ENCODE measurements at places on chromosomes 7 and 10. TPM values are rescaled to one million over a fixed set of nuclear protein-coding genes. Genes with fewer than 3 reads are reported as not detected.

Gene INMT
- total RNA-seq, result 0.19 TPM

Gene KCNIP2
- 2.9 TPM for total RNA-seq

Gene ASIC3
- total RNA-seq, result 0.54 TPM

Gene CPA1
- not detected for total RNA-seq

Gene CPEB3
- total RNA-seq, result 1.9 TPM

Gene GRM8
- total RNA-seq, result 6.6 TPM

Gene PTF1A
- total RNA-seq, result not detected

Gene STARD3NL
- total RNA-seq, result 54.3 TPM

Gene RASA4B
- 1.5 TPM for total RNA-seq

Gene OR2A42
- 0.27 TPM for total RNA-seq

Gene POLR2J2
- 3.8 TPM for total RNA-seq

Gene ZNF488
- total RNA-seq, result 5.2 TPM

Gene USP6NL
- total RNA-seq, result 23.0 TPM

Gene EGR2
- total RNA-seq, result 2.3 TPM
